Vagina (tissue), 2 donors: ENCODE measurements at places on chromosomes 4 and X. TPM values are rescaled to one million over a fixed set of nuclear protein-coding genes. Genes with fewer than 3 reads are reported as not detected.

The NLGN4X gene
- total RNA-seq = 2.5 TPM

- no peak overlapping the region for H3K27ac ChIP-seq
- no peaks in the 10 kb centered on the region for H3K27me3 ChIP-seq
- no peak overlapping the region for H3K4me3 ChIP-seq
- no peaks in the 10 kb centered on the region for H3K4me1 ChIP-seq
These were observed 427.3 kb upstream of the RASGEF1B start for GRCh38 chr4:81898862-81899504.

The STPG2 gene
- not detected for total RNA-seq

- no peaks in the 10 kb centered on the region for H3K4me1 ChIP-seq
- no peak overlapping the region for H3K27ac ChIP-seq
- no peaks in the 10 kb centered on the region for H3K27me3 ChIP-seq
- no peaks in the 10 kb centered on the region for H3K36me3 ChIP-seq
- H3K4me3 ChIP-seq = no peak overlapping the region
These were observed 11.4 kb upstream of the NKRF start for GRCh38 chrX:119617517-119618164.

DNA sequence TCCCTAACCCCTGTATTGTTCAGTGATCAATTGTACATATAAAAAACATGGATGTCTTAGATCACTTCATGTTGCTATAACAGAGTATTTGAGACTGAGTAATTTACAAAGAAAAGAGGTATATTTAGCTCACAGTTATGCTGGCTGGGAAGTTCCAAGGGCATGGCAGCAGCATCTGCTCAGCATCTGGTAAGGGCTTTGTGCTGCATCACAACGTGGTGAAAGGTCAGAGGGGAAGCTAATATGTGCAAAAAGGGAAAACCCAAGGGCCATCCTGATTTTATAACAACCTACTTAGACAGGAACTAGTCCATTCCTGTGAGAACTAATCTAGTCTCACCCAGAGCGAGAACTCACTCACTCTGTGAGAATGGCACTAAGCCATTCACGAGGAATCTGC, 128.2 kb upstream of the OTUD4 start:
- H3K4me1 ChIP-seq = no peaks in the 10 kb centered on the region
- no peaks in the 10 kb centered on the region for H3K36me3 ChIP-seq
- no peaks in the 10 kb centered on the region for H3K27me3 ChIP-seq
- no peak overlapping the region for H3K4me3 ChIP-seq
- H3K27ac ChIP-seq = no peak overlapping the region

The GLRB gene
- 2.9 TPM for total RNA-seq

DNA sequence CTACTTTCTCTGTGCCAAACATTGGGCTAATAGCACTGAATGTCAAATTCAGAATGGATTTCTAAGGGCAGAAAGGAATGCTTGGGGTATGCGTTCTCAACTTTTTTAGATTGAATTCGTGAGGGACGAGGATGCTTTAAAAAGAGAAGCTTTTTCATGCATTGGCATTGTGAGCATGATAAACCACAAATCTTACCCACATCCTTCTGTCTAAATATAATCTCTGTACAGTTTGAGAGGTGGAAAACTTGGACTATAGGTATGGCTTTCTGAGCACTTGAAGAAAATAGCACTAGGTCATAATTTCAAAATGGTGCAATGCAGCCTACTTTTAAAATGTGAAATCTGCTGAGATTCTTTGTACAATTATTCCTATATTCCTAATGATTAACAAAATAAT, 71.4 kb upstream of the HHIP start:
- no peaks in the 10 kb centered on the region for H3K27me3 ChIP-seq
- H3K4me3 ChIP-seq = no peak overlapping the region
- no peak for DNase-seq
- no peaks in the 10 kb centered on the region for H3K4me1 ChIP-seq
- H3K27ac ChIP-seq = no peak overlapping the region
- H3K36me3 ChIP-seq = no peaks in the 10 kb centered on the region

GRCh38 chr4:24470666-24471485, 113.5 kb downstream of the DHX15 start:
- no peak for DNase-seq
- no peaks in the 10 kb centered on the region for H3K36me3 ChIP-seq
- peaks cover 19% of the 10 kb centered on the region for H3K4me1 ChIP-seq
- H3K27me3 ChIP-seq = no peaks in the 10 kb centered on the region

The PABPC5 gene
- 0.98 TPM for total RNA-seq

The NSG1 gene
- 32.9 TPM for total RNA-seq

The HHIP gene
- 0.25 TPM for total RNA-seq

DNA sequence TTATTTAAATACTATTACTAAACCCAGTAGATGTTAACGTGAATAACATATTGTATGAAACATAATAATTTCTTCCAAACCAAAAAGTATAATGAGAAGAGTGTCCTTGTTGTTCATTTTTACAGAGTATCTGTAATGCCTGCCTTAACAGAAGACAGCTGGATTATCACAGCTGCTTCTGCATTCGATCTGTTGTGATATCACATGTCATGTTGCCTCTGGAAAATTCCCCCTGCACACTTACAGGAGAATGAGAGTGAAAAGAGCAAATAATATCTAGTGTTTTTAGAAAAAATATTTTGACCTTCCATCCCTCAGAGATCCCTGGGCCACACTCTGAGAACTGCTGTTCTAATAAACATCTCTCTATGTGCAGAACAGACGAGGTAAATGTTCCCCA, 240.1 kb upstream of the NOCT start:
- no peaks in the 10 kb centered on the region for H3K27me3 ChIP-seq
- peak overlapping the region; percentile 26 for H3K27ac ChIP-seq
- H3K4me1 ChIP-seq = no peaks in the 10 kb centered on the region

DNA sequence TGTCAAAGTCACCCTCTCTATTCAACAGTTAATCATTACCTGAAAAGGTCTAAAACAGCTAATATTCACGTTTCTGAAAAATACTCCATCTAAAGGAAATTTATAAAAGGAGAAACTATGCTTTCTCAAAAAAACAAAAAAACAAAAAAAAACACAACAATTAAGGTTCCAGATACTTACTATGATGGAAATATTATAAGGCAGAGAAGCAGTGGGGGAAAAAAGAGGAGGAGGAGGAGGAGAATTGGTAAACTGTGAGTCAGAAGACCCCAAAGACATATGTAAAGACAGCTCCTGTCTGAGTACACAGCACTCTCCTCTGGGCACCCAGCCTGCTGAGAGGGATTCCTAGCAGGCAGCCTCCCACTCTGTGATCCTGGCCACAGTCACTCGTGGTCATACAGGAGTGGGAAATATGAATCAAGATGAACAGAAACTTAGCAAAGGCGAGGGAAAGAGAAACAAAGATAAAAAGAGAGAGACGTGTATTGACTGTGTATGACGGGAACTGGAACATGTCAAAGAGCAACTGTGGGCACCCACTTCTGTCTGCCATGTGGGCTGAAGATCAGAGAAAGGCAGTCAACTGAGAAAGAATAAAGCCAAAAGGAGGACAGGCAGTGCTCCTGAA, 12.5 kb downstream of the KLHL15 start:
- DNase-seq = no peak
- no peaks in the 10 kb centered on the region for H3K36me3 ChIP-seq

The KLB gene
- 1.2 TPM for total RNA-seq

- peaks cover 5% of the 10 kb centered on the region for H3K4me1 ChIP-seq
- H3K27me3 ChIP-seq = no peaks in the 10 kb centered on the region
- no peak overlapping the region for H3K4me3 ChIP-seq
- no peak for DNase-seq
- H3K27ac ChIP-seq = no peak overlapping the region
These were observed 171.1 kb downstream of the PDGFC start for GRCh38 chr4:156800463-156800862.

DNA sequence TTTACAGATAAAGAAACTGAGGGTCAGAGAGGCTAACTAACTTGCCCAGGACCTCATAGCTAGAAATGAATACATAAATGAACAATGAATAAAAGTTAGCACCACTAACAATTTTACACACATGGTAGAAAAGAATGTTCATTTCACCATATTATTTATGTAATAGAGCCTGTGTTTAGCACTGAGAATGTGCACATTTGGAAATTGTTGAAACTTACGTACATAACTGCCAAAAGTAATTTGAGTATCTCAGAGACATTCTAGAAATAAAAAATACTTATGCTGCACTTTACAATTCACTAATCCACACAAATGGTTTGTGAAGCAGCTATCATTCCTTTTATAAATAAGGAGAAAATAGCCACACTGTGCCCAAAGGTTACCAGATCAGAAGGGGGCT, 9.9 kb downstream of the CASK start:
- no peak overlapping the region for H3K27ac ChIP-seq
- no peak overlapping the region for H3K4me3 ChIP-seq
- H3K4me1 ChIP-seq = peaks cover 4% of the 10 kb centered on the region

The FRAS1 gene
- total RNA-seq = 8.8 TPM

- no peaks in the 10 kb centered on the region for H3K27me3 ChIP-seq
- H3K4me3 ChIP-seq = no peak overlapping the region
- DNase-seq = no peak
- H3K27ac ChIP-seq = no peak overlapping the region
These were observed 43.4 kb downstream of the OSTC start for GRCh38 chr4:108693819-108694218.
